Large intestine (tissue), 12 donors: ENCODE measurements at places on chromosomes 12 and 14.

- no peak for DNase-seq
These were observed 25.2 kb downstream of the ARHGAP5 start for GRCh38 chr14:32102152-32102787.

DNA sequence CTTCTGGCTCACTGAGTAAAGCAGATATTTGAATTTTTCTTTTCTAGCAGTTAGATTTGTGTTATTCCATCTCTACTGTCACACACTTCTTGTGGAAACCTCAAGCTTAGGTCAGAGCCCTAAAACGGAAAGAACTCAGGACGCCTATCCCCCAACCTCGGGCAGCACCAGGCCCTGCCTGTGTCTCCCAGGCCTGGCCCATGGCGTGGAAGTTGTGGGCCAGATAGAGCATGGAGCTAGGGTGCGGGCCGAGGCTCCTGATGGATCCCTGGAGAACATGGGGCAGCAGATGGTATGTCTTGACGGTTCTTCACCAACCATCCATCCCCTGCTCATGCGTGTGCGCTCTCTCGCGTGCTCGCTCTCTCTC, 20.6 kb downstream of the P2RX4 start:
- DNase-seq: no peak

DNA sequence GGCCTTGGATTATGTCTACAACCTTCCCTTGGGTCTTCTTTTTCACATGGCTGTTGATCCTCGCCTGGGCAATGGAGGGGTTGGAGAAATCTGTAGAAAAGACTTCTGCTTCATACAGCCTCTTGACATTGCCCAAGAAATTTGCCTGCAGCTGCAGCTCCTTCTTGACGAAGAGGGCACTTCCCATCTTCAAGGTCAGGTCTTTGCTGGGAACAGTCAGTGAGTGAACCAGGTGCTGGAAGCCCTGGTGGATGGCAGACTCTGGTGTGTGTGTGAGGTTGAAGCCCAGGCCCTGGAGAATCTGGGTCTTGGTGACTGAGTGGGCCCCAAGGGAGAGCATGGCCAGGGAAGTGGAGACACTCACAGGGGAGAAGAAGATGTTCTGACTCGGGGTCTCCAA, 6.7 kb downstream of the SERPINA9 start:
- no peak for DNase-seq

- DNase-seq: no peak
These were observed 637.7 kb upstream of the TMEM132C start for GRCh38 chr12:127629066-127629820.

GRCh38 chr12:46174919-46175318, 93.9 kb downstream of the SLC38A1 start:
- no peak for DNase-seq

DNA sequence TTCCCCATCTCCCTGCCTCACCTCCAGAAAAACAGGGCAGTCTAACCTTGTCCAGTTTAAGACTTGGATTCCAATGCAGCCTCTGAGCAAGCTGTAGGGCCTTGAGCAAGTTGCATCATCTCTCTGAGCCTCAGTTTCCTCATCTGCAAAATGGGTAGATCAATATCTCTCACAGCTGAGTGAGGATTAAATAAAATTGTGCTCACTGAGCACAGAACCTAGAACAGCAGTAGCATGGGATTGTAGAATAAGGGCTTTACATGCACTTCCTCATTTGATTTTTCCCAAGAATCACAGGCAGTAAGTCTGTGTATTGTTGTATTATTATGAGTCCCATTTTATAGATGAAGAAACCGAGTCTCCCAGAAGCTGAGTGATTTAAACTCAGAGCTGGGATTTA, 2.0 kb downstream of the DTX1 start:
- no peak for DNase-seq

- peak; percentile 21 for DNase-seq
These were observed 52.5 kb upstream of the FOXN3 start for GRCh38 chr14:89469210-89470198.

GRCh38 chr12:99915251-99916082, 69.3 kb downstream of the ANKS1B start:
- no peak for DNase-seq

GRCh38 chr14:70595443-70596185, 4.8 kb downstream of the MED6 start:
- no peak for DNase-seq

DNA sequence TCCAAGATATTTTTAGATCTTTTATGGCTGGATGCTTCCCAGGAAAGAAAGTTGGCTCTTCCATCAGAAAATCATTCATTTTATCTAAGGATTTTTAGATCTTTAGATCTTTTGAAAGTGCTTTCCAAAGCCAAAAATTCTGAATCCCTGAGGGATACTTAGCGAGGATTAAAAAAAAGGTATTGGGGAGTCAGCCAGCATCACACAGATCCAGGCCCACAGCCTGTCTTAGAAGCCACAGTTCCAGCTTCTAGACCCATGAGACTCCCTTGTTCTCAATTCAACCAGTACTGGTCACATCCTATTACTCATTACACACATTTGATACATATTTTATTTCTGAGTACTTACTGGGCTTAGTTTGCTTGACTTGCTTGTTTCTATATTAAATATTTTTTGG, 49.9 kb downstream of the TSPAN8 start:
- DNase-seq: no peak

DNA sequence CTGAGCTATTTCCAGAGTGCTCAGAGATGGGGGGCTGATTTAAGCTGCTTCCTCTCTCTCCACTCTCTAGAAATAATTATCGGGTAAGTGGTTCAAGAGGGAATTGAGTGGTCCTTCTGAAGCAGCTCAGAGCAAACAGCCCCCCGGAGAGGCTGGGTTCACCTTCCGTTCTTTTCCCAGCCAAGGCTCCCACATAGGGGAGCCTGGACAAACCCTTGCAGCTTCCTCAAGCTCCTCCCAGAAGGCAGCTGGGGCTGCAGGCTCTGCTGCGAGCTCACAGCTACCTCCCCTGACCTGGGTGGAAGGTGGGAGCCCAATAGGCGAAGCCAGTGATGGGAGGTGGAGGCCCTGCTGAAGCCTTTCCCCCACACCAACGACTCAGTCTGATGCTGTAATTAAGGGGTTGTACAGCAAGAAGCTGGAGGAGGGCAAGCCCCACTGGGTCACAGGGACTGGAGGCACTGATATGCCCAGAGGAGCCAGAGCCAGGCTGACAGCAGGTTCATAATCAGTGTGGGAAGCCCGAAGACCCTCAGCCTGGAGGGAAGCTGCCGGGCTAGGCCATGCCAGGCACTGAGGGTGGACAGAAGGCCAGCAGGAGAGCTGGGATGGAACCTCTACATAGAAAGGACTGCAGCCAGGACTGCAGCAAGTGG, 52.4 kb downstream of the ARL6IP4 start:
- no peak for DNase-seq

- no peak for DNase-seq
These were observed 43.1 kb downstream of the SOX5 start for GRCh38 chr12:23906329-23906728.

DNA sequence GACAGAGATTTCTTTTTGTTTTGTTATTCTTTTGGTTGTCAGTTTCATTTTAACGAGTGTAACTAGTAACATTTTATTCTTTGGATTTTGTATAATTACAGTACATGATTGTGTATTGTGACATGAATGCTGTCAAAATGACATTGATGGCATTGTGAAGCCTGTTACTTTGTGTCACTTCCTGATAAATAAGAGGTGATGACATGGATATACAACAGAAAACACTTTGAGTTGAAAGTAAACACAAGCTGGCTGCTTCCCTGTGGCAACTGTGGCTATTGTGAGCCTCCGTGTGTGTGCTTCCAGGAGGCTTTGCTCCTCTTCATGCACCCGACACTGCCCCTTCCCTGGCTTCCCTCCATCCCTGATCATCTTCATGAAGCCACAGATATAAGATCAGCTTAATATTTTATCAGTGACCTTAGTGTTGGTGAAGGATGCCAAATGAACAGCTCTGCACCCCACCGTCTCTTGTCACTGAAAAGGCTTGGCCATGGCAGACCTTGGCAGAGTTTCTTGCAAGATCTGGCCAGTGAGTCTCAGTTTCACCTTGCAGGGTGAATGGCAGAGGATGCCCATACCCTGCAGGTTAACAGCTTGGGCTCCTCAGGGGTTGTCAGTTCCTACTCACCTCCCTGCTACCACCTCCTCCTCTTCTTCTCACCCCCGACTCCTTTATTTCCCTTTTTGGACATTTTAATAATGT, 191.9 kb downstream of the EPS8 start:
- DNase-seq: no peak

GRCh38 chr14:99892406-99892805, 99.2 kb downstream of the EML1 start:
- no peak for DNase-seq

DNA sequence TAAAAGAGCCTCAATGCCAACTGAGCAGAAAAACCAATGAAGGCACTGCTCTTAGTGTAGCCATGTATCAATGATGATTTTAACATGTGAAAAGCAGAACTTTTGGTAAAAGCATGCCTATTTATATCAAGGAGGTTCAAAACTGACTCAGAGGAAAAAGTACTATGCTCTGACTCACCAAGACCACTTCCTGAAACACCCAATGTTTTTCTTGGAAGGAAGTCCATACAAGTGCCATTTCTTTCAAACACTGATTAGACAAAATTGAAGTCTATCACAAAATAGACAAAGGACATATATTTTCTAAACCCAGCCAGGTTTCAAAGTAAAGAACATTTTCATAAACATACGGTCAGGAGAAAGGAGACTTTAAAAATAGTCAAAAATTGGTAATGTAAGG, 88.6 kb downstream of the EPS8 start:
- DNase-seq: no peak

DNA sequence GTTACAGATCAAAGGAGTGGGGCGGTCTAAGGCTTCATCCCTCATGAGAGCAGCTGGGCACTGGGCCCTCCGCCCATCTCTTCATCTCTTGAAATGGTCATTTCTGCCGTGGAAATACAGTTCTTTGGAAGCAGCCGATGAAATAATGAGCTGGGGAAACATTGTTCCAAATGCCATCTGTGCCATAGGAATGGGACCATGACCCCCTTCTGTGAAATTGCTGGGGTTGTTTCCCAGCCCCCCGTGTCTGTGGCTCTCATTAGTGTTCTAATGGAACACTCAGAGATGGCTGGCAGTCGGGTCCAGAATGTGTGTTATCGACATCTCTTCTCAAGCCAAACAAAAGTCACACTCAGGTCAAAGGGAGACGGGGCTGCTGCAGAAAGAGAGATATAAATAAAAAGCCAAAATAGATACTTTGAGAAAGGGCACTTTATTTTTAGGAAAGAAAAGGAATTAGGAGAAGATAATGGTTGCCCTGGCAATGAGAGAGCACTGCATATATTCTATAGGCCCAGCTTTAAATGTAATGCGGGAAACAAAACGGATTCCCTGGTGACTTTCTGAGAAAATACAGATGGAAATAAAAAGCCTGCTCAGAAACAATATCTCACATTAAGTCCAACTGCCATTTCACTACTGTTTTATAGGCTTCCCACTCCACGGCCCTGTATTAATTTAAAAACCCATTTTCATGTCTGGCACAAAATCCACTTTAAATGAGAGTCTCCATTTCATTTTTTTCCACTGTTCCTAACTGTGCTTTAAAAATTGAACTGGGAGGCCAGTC, 107.1 kb downstream of the TTC8 start:
- DNase-seq: no peak

GRCh38 chr12:77594366-77594765, 236.3 kb upstream of the NAV3 start:
- DNase-seq: no peak

DNA sequence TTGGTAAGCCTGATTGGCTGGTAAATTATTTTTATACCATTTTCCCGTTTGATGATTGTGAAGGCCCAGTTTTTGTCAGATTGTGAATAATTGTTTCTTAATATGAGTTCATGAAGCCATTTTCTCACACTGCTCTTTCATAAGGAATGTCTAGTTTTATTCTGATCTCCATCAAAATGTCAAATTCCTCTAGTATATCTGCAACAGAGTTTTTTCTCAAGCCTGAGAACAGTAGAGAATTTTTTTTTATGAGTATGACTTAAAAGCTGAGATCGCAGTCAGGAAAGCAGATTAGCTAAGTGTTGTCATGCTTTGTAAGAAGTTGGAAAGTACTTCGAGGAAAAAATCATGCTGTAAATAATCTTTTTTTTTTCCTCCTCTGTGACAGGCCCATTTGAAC, 484.9 kb upstream of the ATP2B1 start:
- DNase-seq: no peak

GRCh38 chr12:57579677-57580465, 11.1 kb upstream of the PIP4K2C start:
- peak; percentile 41 for DNase-seq

- DNase-seq: no peak
These were observed 68.2 kb downstream of the USP15 start for GRCh38 chr12:62328296-62328921.

GRCh38 chr12:12209043-12209442, 57.8 kb downstream of the LRP6 start:
- no peak for DNase-seq

GRCh38 chr14:39107591-39107996, 4.6 kb upstream of the SEC23A start:
- peak; percentile 80 for DNase-seq

GRCh38 chr12:109702111-109702841, 11.3 kb upstream of the FAM222A start:
- no peak for DNase-seq

- DNase-seq: no peak
These were observed 471.7 kb upstream of the SYT1 start for GRCh38 chr12:78392918-78393317.

DNA sequence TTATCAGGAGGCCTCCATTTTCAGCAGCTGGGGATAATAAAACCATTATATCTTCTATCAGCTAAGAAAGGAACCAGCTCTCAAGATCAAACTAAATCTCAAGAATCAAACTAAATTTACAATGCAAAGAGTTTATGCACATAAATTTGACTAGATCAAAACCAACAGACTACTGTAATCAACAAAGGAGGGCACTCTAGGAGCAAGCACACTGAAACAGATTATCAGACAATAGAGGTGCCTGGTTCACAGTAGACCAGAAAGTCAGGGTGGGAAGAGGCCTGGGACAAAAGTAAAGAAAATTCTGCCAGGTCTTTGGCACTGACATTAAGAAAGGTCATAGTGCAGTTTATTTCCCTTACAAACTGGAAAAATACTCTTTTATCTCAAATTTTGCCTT, 61.0 kb downstream of the HECTD4 start:
- no peak for DNase-seq

- DNase-seq: peak; percentile 13
These were observed 69.2 kb upstream of the MED13L start for GRCh38 chr12:116346741-116347140.

GRCh38 chr14:24960816-24961215, 89.1 kb downstream of the STXBP6 start:
- no peak for DNase-seq

- DNase-seq: no peak
These were observed 102.5 kb upstream of the RTL1 start for GRCh38 chr14:101006008-101006407.

- DNase-seq: no peak
These were observed 409.1 kb downstream of the NPAS3 start for GRCh38 chr14:33347796-33348195.
